ENCODE measurements at places on chromosomes 1 and 21. TPM values are rescaled to one million over a fixed set of nuclear protein-coding genes. Genes with fewer than 3 reads are reported as not detected.

Gene TEDDM1
- total RNA-seq: not detected

DNA sequence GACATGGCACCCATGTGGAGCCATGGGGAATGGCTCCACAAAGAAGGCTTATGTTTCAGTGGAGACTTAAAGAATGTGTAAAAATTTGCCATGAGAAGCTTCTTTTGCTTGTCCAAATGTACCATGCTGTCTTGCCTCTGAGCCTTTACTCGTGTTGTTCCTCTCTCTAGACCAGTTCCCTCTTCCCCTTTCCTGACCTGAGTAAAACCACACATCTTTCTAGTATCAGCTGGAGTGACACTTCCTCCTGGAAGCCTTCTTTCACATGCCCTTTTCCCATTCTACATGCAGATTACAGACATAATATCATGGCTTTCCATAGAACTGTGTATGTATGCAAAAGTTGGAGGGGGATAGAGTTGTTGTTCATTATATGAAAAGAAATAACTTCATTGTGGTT, 13.6 kb upstream of the GPX7 start:
- no peaks in the 10 kb centered on the region for H3K27me3 ChIP-seq
- no peak overlapping the region for H3K27ac ChIP-seq
- H3K4me3 ChIP-seq: no peak overlapping the region
- no peak for DNase-seq
- no peaks in the 10 kb centered on the region for H3K4me1 ChIP-seq

DNA sequence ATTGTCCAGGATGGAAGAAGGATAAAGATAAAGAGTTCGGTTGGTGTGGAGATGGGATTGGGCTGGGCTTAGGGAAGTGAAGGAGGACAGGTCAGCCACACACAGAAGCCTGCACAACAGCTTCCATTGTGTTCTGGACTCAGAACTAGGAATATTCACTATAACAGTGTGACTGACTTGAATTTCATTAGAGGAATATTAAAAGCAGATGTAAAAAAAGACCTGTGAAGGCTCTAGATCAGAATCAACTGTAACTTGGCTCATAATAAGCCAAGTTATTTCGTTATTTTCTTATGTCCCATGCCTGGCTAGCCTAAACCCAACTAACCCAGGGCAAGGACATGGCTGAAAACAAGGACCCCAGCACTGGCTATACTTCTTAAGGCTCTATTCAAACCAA, 56.6 kb upstream of the GPR88 start:
- H3K4me1 ChIP-seq: no peaks in the 10 kb centered on the region
- DNase-seq: no peak
- H3K36me3 ChIP-seq: no peaks in the 10 kb centered on the region
- H3K4me3 ChIP-seq: no peak overlapping the region
- no peak overlapping the region for H3K27ac ChIP-seq

DNA sequence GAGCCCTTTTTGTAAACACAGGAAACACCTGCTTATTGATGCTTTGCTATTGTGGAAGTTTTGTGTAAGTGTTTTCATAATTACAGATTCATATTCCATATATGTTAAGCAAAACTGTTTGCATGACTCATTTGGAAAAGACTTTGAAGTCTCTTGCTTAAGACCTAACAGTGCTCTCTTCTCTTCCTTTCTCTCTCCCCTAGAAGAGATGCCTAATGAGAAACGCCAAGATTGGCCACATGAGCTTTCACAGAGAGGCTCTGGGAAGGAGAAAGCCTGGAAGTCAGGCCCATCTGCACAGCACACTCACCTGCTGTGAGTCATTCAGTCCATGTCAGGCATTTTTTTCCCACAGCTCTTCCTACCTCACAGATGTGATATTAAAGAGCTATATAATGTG, 101.6 kb upstream of the PALMD start:
- H3K27ac ChIP-seq: no peak overlapping the region
- H3K4me3 ChIP-seq: no peak overlapping the region
- no peaks in the 10 kb centered on the region for H3K4me1 ChIP-seq
- no peaks in the 10 kb centered on the region for H3K27me3 ChIP-seq
- no peak for DNase-seq
- H3K36me3 ChIP-seq: no peaks in the 10 kb centered on the region

Gene DNAJC6
- 5.8 TPM for total RNA-seq

GRCh38 chr1:175808573-175808972, 65.2 kb upstream of the TNR start:
- H3K27me3 ChIP-seq: no peaks in the 10 kb centered on the region
- no peaks in the 10 kb centered on the region for H3K36me3 ChIP-seq
- H3K27ac ChIP-seq: no peak overlapping the region
- DNase-seq: no peak
- no peaks in the 10 kb centered on the region for H3K4me1 ChIP-seq

DNA sequence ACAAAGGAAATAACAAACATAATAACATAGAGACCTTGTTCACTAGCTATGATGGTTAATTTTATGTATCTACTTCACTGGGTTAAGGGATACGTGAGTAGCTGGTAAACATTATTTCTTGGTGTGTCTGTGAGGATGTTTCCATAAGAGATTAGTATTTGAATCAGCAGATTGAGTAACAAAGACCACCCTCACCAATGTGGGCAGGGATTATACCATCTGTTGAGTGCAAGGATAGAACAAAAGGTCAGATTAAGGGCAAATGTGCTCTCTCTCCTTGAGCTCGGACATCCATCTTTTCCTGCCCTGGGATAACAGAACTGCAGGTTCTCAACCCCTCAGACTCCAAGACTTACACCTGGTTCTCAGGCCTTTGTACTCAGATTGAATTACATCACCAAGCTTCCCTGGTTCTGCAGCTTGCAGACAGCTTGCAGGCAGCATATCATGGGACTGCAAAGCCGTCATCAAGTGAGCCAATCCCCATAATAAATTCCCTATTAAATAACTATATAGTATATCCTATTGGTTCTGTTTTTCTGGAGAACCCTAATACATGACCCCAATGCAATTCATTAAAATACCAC, 9.2 kb downstream of the SPATA6 start:
- H3K27me3 ChIP-seq: no peaks in the 10 kb centered on the region
- no peak for DNase-seq
- H3K36me3 ChIP-seq: no peaks in the 10 kb centered on the region

Gene ARHGEF16
- total RNA-seq: 12.6 TPM

GRCh38 chr1:26856604-26857469, 6.1 kb upstream of the SFN start:
- H3K4me1 ChIP-seq: no peaks in the 10 kb centered on the region
- no peak for DNase-seq
- peaks cover 57% of the 10 kb centered on the region for H3K36me3 ChIP-seq
- H3K4me3 ChIP-seq: no peak overlapping the region
- H3K27ac ChIP-seq: no peak overlapping the region

Gene CD5L
- 4.4 TPM for total RNA-seq

DNA sequence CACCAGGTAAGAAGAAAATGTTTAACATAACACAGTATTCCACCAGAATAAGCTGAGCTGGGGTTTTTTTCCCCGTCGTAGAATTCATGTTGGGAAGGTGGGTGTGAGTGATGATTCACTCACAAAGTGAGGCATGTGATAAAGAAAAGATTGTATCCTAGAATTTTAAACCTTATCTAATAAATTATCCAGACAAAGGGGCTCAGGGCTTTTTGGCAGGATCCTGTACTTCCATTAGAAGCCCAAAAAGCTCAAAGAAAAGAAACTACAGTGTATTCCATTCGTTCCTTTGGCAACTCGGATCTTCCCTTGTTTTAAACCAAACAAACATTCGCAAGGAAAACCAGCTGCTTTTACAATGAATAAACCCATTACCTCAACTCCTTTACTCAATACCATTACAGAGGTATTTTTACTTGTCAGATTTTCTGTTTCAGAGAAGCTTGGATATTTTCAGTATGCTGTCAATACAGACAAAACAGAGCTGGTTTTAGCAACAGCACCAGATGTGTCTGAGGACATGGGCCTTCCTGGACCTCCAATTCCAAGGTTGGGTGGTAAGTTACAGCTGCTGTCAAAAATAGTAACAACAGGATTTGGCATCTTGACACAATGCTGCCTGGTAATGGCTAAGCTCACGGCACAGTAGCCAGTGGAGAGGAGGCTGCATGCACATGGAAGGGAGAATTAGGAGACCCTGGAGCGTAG, 159.9 kb upstream of the RUNX1 start:
- peaks cover 11% of the 10 kb centered on the region for H3K4me1 ChIP-seq
- H3K4me3 ChIP-seq: no peak overlapping the region
- no peaks in the 10 kb centered on the region for H3K27me3 ChIP-seq
- no peaks in the 10 kb centered on the region for H3K36me3 ChIP-seq
- no peak overlapping the region for H3K27ac ChIP-seq

DNA sequence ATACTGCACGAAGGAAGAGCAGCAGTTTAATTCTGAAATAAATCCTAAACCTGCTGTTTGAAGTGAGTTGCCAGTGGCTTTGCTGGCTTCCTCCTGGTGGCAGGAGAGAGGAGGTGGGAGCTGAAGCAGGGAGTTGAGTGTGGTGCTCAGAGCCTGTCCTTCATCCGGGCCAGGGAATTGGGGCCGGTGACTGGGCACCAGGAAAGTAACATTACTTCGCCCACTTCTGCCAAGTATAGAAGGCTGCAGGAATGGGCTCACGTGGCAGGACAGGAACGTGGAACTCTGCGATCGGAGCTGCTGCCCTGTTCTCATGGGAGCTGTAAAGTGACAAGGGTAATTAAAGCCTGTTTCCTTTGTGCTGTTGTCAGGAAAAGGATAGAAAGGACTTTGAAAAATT, 8.7 kb downstream of the TOR3A start:
- H3K36me3 ChIP-seq: peaks cover 84% of the 10 kb centered on the region
- no peak overlapping the region for H3K4me3 ChIP-seq
- no peak overlapping the region for H3K27ac ChIP-seq
- no peak for DNase-seq
- no peaks in the 10 kb centered on the region for H3K27me3 ChIP-seq

Gene SYT11
- total RNA-seq: 3.1 TPM

GRCh38 chr1:63407002-63407401, 39.6 kb downstream of the ALG6 start:
- no peak overlapping the region for H3K27ac ChIP-seq
- no peak overlapping the region for H3K4me3 ChIP-seq
- no peak for DNase-seq
- H3K36me3 ChIP-seq: no peaks in the 10 kb centered on the region

DNA sequence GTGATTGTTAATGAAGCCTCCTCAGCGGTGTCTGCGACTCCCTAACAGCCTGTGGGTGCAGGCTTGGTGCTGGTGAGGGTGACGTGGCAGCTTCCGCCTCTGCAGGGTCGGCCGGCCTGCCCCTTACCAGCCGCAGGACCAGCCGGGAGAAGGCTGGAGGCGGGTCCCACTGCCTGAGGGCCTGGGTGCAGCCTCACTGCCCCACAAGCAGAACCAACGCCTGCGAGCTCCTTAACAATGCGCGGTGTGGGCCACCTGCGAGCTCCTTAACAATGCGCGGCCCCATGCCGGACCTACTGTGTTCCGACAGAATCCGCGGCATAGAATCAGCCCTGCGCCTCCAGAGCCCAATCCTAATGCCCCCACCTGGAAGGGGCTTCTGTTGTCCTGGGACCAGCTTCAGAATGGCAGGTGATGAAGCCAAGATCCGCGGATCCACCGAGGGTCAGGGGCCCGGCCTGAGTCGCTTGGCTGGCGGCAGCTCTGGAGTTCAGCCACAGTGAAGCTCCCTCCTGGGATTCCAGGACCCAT, 54.4 kb upstream of the AJAP1 start:
- no peaks in the 10 kb centered on the region for H3K4me1 ChIP-seq
- no peaks in the 10 kb centered on the region for H3K36me3 ChIP-seq
- H3K27me3 ChIP-seq: no peaks in the 10 kb centered on the region
- no peak overlapping the region for H3K27ac ChIP-seq
- DNase-seq: peak; percentile 18
- no peak overlapping the region for H3K4me3 ChIP-seq

Gene SYCP1
- total RNA-seq: not detected

Gene RORC
- total RNA-seq: 28.3 TPM

Gene CELA2A
- total RNA-seq: 0.83 TPM

DNA sequence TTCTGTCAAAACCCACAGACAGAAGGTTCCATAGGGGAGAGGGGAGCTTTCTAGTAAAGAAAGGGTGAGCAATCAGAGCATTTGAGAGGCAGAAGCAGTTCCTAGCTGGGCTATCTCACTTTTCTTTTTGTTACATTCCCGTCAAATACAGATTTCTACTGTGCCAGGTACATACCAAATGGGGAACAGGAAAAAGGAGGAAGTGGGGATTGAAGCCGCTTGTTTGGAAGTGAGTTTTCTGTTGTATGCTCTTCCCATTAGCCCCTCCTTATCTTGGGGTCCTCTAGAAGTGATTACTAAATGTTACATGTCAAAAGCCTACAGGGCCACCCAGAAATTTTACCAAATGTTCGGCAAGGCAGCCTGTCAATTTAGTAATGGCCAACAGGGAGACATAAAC, 116.1 kb downstream of the PAPPA2 start:
- no peak overlapping the region for H3K27ac ChIP-seq
- DNase-seq: no peak
- no peaks in the 10 kb centered on the region for H3K4me1 ChIP-seq

- H3K27ac ChIP-seq: no peak overlapping the region
- H3K4me1 ChIP-seq: peaks cover 25% of the 10 kb centered on the region
- DNase-seq: no peak
- no peaks in the 10 kb centered on the region for H3K36me3 ChIP-seq
- H3K27me3 ChIP-seq: no peaks in the 10 kb centered on the region
These were observed 12.1 kb downstream of the BLACAT1 start for GRCh38 chr1:205443585-205444299.

DNA sequence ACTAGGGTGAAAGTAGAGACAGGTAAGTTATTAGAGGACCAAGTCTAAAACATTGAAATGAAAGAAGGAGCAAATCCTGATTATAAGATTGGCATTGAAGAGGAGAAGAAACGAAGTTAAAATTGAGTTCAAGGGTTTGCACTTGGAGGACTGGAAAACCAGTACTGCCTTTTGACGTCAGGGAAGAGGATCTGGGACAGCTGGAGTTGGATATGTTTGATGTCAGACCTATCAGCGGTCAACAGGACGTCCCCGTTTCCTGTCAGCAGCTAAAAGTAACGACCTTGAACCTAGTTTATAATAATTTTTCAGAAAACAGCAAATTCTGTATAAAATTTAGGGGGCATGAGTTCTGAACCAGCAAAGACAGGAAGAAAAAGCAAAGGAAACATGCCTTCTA, 1.2 kb upstream of the NID1 start:
- H3K4me1 ChIP-seq: peaks cover 20% of the 10 kb centered on the region
- H3K27me3 ChIP-seq: no peaks in the 10 kb centered on the region
- DNase-seq: no peak
- no peaks in the 10 kb centered on the region for H3K36me3 ChIP-seq
- peak overlapping the region; percentile 72 for H3K4me3 ChIP-seq
- peak overlapping the region; percentile 94 for H3K27ac ChIP-seq

GRCh38 chr1:158496374-158496773, 24.4 kb downstream of the OR10R2 start:
- H3K27ac ChIP-seq: no peak overlapping the region
- H3K27me3 ChIP-seq: no peaks in the 10 kb centered on the region
- no peak for DNase-seq
- H3K4me1 ChIP-seq: no peaks in the 10 kb centered on the region
- no peak overlapping the region for H3K4me3 ChIP-seq

Measured in upper lobe of left lung (tissue), 6 donors.